ENCODE measurements at places on chromosomes 11 and 22.

DNA sequence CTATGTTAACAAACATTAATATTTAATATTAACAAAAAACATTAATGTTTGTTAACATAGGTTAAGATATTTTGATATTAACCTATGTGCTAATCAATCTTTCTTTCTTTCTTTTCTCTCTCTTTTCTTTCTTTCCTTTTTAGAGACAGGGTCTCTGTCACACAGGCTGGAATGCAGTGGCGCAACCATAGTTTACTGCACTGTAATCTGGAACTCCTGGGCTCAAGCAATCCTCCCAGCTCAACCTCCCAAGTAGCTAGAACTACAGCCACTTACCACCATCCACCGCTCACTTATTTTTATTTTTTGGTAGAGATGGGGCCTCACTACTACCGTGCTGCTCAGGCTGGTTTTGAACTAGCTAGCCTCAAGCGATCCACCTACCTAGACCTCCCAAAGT lies 13.2 kb downstream of the SIK3 start:
- no peak for DNase-seq

DNA sequence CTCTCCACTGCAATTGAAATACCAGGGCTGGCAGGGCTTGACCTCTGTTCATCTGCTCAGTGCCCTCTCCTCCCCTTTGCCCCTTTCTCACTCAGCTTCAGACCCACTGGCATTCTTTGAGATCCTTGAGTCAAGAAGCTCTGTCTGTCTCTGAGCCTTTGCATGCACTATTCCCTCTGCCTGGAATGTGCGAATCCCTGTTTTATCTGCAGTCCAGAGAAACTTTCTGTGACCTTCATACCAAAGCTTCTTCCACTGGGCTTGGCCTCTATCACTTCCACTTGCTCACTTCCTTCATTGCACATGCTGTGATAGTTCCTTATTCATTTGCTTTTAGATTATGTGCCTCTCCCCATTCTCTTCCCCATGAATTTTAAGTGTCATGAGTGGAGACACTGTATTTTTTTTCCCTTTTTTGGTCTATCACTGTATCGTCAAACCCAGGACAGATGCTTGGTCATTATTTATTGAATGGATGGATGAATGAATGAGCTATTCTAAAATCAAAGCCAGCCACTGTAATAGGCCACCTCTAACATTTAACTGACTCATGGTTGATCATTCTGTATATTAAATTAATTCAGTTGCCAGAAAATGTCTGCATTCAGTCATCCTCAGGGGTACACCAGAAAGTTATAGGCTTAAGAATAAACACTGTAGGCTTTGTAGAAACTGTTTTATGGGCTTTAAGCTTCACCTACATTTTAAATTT lies 88.7 kb upstream of the TIMP3 start:
- no peak for DNase-seq

DNA sequence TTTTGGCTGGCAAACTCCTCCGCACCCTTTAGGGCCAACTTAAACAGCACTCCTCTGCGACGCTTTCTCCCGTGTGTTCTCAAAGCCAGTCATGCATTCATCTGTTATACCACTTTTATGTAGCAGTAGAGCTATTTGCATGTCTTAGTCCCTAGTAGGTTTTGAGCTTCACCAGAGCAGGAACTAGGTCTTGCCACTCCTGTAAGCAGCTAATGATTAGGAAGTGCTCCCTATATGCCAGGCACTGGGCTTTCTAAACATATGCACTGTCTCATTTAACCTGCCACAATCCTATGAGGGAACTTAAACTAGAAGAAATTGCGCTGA lies 180.8 kb downstream of the DBX1 start:
- DNase-seq, result no peak

DNA sequence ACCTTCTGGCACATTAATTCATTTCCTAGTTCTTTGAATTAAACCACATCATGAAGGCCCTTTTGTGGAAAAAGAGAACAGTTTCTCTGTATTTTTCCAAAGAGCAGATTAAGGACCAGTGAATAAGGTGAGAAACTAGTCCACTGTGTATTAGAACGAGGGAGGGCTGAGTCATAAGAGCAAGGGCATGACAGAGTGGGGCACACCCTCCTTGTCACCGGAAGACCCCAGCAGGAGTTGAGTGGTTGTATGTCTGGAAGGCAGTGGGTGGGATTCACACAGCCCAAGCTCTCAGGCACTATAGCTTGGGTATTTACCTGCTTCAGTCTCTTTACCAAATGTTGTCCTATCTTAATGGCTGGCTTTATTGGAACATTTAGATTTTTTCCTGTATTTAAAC lies 86.8 kb downstream of the BMAL1 start:
- DNase-seq, result no peak

DNA sequence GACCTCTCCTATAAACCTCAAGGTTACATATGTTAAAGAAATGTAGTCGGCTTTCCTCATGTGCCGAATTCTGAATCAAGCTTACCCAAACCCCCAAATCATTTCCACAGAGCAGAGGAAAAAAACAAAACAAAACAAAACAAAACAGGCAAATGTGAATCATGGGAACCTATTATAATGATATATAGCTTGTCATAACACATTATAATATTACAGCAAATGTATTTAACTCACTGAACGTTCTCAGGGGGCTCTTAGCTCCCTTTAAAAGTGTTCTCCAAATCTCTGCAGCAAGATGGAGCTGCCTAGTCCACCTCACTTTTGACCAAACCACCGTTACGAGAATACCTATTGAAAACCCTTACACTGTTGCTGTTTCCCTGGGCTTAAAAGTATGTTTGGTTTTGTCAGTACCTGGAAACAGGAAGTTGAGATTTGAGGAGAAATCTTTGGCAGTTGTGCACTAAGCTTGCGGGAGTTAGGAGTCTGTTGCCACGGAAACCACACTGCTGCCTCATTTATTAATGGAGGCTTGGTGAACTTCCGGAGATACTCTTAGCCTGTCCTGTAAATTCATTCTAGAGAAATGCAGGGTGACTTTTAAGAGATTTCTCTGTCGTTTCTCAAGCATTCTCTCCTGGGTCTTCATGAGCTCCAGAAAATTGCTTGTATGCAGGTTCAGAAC lies 167.0 kb upstream of the RASSF10 start:
- DNase-seq, result no peak

DNA sequence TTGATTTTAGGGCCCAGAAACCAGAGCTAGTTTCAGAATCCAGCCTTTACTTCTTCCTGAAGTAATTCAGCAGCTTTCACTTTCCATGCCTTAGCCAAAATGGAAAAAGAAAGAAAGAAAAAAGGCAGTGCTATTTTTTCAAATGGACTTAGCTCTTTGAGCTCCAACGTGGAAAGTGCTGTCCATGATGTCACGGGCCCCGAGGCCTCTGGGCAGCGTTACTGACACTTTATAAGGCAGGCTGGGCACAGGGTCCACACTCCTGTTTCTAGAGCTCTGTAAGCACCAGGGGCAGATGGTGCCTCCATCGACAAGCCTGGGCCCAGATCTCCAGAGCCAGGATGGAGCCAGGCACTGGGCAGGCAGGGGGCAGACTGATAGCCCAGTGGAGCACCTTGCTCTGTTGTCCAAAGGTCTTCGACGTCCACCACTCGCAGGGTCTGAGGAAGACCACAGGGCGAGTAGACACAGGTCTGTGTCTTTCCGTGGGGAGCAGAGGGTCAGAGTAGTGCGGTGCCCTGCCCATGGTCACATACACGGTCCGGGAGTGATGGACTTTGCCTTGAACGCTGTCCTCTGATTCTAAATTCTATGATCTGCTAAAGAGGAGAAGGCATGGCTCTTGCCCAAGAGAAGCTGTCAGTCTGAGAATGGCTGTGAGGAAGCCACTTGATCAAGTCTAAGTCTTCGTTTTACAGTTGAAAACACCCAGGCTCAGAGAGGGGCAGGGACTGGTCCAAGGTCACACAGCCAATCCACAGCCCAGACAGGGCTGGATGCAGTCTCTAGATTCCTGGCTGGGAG lies 22.0 kb upstream of the WNT11 start:
- DNase-seq, result no peak

DNA sequence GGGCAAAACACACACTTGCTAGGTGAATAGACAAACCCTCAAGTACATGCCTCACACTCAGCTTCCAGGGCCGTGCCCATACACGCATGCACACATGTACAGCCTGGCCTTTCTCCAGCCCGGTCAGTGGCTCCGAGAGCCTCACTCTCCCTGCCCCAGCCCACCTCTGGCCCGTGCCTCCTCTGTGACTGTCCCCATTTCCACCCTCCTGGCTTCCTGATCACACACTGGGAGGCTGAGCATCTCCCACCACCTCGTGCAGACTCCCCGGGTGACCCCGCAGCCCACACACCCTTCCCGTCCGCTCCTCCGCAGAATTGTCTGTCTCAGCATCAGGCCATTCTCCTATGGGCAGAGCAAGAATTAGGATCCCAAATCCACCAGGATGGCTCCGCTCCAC lies 634.1 kb downstream of the TBC1D22A start:
- no peak for DNase-seq

GRCh38 chr11:69546735-69547370 lies 65.4 kb downstream of the LINC01488 start:
- no peak for DNase-seq

- DNase-seq, result no peak
These were observed 7.2 kb downstream of the PTDSS2 start for GRCh38 chr11:457111-457760.

GRCh38 chr11:132648851-132649250 lies 883.5 kb downstream of the OPCML start:
- DNase-seq, result no peak

GRCh38 chr22:29879753-29880152 lies 3.2 kb upstream of the MTMR3 start:
- no peak for DNase-seq

GRCh38 chr22:45608763-45609180 lies 62.9 kb upstream of the ATXN10 start:
- DNase-seq, result no peak

DNA sequence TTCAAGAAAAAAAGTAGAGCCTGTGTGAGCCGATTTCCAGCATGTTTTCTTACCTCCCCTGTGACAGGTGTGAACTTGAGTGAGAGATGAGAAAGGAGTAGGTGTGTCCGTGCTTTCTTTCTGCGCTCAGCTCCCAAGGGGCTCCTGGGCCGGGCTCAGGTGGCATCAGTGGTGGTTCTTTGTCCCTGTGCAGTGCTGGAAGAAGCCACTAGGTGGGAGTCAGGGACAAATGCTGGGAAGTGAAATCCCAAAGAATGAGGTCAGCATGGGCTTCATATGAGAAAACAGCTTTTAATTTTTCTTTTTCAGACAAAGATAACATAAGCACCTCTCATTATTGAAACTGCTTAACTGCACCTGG lies 57.8 kb downstream of the PPFIBP2 start:
- no peak for DNase-seq

DNA sequence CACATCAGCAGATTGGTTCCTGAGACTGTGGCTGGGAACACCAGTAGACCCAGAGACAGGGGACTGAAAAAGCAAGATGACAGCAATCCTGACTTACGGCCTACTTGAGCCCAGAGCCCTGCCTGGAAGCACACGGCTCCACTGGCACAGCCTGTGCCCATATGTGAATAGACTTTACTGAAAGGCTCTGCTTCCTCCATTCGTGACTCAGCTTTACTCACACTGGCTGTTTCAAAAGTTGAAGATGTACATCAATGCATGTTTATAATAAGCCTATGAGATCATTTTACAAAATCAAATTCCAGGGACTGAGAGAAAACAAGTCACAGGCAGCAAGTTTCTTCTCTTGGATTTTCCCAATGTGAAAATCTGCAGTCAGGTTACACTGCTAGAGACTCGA lies 134.6 kb upstream of the TEAD1 start:
- DNase-seq, result no peak

DNA sequence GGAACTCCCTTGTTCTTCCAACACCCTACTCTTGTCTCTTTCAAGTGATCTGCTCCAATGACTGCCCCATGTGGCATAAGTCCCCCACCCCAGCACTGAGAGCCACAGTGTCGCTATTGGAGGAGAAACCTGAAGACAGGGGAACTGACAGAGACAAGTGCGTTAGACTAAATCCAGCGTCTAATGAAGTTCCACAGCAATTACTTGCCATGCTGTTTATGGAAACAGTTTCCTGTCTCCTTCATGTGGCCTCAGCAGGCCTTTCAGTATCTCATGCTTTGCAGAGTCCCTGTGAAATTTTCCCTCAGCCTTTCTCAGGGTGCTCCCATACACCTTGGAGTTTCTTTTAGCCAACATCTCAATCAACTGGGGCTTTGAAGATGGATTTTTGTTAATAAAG lies 277.4 kb downstream of the ETS1 start:
- no peak for DNase-seq

DNA sequence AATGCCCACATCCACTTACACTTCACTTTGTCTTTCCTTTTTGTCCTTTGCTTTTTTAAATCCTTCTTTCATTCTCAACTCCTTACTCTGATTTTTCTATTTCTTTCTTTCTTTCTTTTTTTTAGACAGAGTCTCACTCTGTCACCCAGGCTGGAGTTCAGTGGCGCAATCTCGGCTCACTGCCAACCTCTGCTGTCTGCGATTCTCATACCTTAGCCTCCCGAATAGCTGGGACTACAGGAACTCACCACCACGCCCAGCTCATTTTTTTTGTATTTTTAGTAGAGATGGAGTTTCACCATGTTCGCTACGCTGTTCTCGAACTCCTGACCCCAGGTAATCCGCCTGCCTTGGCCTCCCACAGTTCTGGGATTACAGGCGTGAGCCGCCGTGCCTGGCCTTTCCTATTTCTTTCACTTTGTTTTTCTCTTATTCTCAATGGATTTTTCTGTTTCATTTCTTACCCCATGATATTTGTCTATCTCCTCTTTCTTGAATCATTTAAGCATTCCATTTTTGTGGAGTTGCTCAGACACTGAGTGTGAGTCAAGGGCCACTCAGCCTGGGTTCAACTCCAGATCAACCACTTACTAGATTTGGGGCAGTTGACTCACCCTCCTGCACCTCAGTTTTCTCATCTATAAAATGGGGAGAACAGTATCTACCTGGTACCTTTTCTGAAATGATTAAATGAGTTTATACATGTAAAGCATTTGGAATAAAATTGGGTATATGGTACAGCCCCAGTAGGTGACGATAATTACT lies 7.6 kb downstream of the KCNJ5 start:
- DNase-seq, result no peak

DNA sequence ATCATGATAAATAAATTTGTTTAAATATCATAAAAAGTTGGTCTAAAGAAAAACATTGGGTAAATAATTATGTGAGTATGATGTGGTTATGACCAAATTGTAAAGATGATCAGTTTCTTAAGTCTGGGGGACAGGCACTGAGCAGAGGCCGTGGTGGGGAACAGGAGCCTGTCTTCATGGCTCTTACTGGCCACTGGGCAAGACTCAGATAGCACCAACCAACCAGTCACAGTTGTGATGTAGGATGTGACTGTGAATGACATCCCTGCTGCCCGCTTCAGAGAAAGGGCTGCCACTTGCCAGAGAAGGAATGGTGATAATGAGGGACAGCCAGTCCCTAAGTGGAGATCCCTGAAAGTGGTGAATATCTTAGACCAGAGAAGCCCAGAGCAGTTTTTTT lies 7.0 kb downstream of the PTPRJ start:
- DNase-seq, result no peak

Data from T follicular helper cell (primary cell).